Activated CD4-positive, alpha-beta T cell treated with anti-CD3 and anti-CD28 coated beads for 4 hours (primary cell): ENCODE measurements at places on chromosomes 6 and 20.
A peak's percentile ranks its signal among the peaks of the same experiment; 100 is the strongest.

DNA sequence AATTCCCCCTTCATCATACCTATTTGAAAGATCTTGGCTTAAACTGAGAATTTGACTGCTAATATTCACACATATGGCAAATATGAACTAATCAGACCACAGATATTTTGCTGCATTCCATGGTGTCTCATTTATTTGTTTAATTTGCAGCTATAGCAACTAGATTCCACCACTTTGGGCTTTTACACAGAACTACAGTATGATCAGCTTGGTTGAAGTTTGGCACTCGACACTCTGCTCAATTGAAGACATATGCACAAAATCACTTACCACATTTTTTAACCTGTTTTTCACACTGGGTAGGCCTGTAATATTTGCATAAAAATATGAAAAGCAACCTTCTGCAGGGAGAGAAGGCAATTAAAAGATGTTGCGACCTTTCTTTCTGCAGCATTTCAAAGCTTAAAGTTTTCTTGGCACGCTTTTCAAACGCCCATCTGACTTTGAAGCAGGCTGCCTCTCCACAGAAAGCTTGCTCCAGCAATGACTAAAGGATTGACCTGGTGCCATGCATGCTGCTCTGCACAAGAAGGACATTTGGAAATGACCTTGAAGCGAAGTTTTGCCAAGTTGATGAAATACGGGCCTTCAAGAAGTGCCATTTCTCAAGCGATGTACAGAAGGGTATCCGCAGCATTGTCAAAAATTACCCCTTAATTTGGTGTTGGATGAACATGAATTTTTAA, 126.7 kb downstream of the AIG1 start:
- no peak for DNase-seq

- no peak for DNase-seq
Measured at GRCh38 chr6:70470016-70470415, 56.7 kb downstream of the FAM135A start.

GRCh38 chr6:39669973-39670342, 55.2 kb downstream of the KIF6 start:
- DNase-seq: no peak

DNA sequence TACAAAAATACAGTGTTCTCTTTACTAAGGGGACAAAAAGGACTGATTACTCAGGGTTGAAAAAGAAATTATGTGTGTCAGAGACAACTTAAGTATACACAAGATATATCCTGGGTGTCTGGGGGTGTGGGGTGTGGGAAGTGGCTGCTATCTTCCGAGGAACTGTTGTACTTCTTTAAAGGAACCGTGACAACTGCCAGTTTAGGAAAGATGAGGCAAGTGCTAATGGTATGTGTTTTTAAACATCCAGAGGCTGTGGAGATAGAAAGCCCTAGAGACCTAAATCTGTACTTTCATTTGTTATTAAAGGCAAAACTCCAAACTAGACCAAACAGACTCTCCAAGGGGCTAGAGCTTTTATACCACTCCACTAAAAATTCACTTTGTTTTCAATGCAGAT, 95.6 kb downstream of the SNAP25 start:
- DNase-seq: no peak

GRCh38 chr6:90195094-90195829, 101.4 kb downstream of the BACH2 start:
- DNase-seq: no peak

- no peak for DNase-seq
Measured at GRCh38 chr20:62656197-62656918, 14.1 kb downstream of the SLCO4A1 start.

DNA sequence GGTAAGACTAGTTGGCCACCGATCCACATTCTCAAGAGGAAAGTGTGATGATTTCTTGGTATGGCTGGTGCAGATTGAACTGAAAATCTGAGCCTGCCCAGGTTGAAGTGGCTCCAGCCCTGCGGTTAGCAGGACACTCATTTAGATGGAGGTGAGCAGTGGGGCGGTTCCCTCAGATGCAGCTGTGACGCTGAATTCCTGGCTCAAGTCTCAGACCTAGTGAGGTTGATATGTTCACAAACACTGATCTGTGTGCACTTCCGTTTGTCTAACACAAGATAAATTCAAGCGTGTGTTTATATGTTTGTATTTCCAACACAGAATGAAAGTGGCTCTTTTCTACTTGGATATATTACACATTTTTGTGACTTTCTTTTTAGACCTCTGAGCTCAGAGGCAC, 83.4 kb upstream of the FRMD1 start:
- no peak for DNase-seq

DNA sequence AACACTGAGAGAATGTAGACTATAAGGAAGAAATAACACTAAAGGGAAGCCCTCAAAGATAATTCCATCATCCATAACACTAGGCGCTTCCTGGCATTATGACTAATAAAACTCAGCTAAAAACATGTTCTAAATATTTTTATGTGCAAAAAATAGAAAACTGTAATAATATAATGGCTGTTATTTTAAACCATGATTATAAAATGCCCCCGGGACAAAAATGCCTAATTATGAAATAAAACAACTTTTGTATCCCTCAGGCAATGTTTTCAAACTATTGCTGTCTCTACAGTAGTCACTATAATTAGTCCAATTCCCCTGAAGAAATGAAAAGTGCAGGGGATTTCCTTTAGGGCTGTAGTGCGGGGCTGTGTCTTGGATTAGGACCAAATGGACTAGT, 242.4 kb downstream of the RNF144B start:
- no peak for DNase-seq

GRCh38 chr6:139603581-139603980, 229.1 kb upstream of the CITED2 start:
- no peak for DNase-seq

- DNase-seq: peak; percentile 58
Measured at GRCh38 chr6:37173493-37174195, 3.7 kb downstream of the PIM1 start.

GRCh38 chr6:136820561-136820960, 1.8 kb upstream of the PEX7 start:
- DNase-seq: no peak

GRCh38 chr6:132490024-132490423, 22.9 kb downstream of the STX7 start:
- no peak for DNase-seq

DNA sequence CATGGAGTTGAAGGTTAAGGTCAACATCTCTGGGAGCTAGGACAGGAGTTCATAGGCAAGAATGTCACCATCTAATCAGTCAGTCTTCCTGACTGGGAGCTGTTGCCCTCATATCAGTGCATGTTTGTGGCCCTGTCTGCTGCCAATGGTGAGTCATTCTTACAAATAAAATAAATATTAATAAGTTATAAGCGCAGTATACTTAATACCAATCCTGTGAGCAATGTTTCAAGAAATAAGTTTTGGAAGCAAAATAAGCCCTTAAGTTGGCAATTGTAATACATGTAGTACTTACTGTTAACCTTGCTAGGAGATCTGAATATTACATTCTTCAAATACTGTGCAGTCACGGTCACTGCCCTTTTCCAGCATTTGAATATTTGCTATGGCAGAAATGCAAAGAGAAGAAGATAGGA, 20.2 kb upstream of the MDGA1 start:
- DNase-seq: no peak

DNA sequence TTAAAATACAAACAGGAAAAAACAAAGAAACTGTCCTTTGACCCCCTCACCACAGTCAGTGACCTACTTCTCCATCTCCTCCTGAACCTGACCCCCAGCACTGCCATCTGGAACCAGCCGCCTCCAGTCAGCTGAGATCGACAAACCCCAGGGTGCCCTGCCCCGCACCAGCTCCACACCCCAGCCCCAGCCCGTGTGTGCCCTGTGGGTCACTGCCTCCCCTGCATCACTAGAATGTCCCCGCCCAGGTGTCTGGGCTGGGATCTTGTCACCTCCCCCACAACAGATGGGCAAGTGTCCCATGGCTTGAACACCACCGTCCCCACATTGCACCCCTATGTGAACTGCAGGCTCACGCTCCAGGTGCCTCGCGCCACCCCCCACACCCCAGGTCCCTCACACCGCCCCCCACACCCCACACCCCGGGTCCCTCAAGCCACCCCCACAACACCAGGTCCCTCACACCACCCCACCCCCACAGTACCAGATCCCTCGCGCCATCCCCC, 13.3 kb downstream of the TAF4 start:
- DNase-seq: no peak

DNA sequence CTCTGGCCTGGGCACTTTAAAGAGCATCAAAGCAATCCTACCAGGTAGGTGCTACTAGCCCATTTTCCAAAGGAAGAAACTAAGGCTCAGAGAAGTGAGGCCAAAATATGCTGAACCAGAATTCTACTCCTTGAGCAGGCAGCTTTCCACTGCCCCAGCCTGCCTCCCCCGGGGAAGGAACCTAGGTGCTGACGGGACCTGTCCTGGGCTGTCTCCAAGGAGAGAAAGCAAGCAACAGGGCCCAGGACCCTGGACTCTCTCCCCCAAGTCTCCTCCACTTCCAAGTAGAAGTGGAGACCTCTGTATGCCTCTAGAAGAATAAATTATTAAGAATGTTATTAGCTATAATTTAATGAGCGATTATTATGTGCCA, 159.5 kb downstream of the MRPL14 start:
- no peak for DNase-seq

DNA sequence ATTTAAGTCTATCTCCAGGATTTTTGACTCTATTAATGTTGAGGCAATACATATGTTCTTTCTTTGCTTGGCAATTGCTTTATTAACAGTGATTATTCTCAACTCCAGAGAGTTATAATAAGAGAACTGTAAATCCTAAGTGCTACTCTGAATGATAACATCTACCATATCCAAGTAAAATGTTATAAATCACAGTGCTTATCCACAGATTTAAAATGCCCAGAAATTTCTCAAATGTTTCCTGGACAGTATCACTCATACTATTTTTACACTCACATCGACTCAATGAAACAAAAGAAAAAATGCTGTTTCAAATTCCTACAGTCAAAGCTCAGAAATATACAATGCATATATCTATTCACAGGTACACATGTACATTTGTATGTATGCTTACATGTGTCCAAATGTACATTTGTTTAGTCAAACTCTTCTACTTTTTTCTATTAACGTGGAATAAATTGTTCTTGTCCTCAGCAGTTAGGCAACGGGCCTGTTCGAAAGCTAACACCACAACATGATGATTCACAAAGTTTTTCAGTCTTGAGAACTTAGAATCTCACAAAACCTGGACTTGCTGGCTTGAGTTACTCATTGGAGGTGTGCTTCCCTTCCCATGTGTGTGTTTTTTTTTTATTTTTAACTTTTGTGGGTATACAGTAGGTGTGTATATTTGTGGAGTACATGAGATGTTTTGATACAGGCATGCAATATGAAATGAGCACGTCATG, 193.0 kb downstream of the GJA10 start:
- DNase-seq: no peak

DNA sequence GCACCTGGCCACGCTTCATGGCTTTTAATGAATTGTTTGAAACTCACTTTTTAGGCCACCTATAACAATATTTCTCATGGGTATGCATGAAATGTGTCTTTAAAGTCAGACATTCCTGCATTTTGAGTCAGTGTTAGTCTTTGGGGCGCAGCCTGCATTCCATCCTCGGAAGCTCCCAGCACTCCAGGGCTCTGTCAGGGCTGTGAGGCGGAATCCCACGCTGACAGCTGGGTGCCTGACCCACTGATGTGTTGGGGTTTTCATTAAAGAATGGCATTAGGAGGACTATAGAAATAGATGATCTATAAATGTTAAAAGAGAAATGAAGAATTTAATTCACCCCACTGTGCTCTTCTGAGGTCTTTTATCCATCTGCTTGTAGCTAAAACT, 16.2 kb upstream of the CLDN20 start:
- DNase-seq: no peak

- no peak for DNase-seq
Measured at GRCh38 chr6:163319609-163320366, 94.7 kb upstream of the QKI start.

DNA sequence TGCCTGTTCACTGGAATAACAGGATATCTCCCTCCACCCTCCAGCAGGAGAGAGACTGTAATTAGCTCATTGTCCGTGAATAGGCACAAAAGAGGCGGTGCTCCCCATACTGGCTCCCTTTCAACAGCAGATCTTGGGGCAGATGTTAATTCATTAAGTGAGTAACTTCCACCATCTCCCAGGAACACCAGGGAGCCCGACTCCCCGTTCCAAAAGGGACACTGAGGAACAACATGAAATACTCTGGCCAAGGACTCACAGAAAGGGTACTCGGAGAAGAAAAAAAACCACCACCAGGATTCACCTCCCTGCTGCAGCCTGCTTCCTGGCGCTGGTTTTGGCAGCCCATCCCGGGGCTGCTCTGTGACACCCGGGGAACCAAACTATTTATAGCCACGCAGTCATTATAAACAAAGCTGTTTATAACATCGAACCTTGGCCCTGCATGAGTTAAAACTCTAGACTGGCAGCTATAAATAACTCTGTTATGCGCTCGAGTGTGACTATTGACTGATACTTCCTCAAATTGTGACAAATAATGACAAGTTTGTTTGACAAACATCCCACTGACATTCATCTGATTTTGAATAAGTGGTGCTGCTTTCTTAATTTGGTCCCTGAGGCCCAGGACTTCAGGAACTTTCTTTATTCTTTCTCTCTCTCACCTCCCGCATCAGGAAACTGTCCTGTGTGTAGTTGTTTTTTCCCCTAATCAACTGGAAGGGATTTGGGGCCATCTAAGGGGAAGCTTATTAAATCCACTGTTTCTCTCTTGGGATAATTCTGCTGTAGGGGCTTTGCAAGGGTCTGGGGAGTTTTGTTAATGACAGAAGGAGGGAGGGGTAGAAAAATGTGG, 521.6 kb downstream of the CD83 start:
- no peak for DNase-seq

DNA sequence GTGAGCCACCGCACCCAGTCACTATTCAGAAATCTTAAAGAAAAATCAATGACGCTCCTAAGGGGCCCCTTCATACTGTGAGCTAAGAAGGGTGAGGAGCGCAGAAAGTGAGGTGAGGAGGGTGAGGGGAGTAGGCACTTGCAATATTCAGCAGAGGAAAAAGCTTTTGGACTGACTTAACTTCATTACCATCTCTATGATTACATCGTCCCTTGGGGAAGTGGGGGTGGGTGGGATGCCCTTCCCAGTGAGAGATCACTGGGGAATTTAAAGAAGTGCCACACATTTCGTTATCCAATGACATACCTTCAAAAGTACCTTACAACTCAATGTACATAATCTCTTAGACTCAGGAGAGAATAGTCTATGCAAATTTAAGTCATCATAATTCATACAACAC, 46.5 kb downstream of the SMLR1 start:
- DNase-seq: no peak

- no peak for DNase-seq
Measured at GRCh38 chr6:17064975-17065374, 36.9 kb upstream of the STMND1 start.

DNA sequence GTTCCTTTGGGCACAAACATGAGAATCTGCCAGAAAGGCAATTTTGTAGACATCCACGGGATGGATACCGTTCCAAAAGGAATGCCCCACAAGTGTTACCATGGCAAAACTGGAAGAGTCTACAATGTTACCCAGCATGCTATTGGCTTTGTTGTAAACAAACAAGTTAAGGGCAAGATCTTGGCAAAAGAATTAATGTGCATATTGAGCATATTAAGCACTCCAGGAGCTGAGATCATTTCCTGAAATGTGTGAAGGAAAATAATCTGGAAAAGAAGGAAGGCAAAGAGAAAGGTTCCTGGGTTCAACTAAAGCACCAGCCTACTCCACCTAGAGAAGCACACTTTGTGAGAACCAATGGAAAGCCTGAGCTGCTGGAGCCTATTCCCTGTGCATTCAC, 103.9 kb upstream of the ARG1 start:
- no peak for DNase-seq

- DNase-seq: no peak
Measured at GRCh38 chr20:4067600-4068261, 52.4 kb upstream of the RNF24 start.
